Regular cardiac myocyte (primary cell): ENCODE measurements at places on chromosomes 11 and 22. TPM values are rescaled to one million over a fixed set of nuclear protein-coding genes. Genes with fewer than 3 reads are reported as not detected.

The RIN1 gene
- 12.1 and 33.5 TPM in 2 replicates for total RNA-seq

The PRR14L gene
- total RNA-seq: 14.1 and 17.4 TPM in 2 replicates

The DDX25 gene
- total RNA-seq: not detected in 2 replicates

The OR52H1 gene
- total RNA-seq: 0.19 and 0.56 TPM in 2 replicates

The OR56A4 gene
- not detected in 2 replicates for total RNA-seq

The ADAMTS8 gene
- 0.19 and 0.28 TPM in 2 replicates for total RNA-seq

The ACER3 gene
- total RNA-seq: 6.2 and 18.8 TPM in 2 replicates

The LIF gene
- total RNA-seq: 79.2 and 97.8 TPM in 2 replicates

The NAALAD2 gene
- total RNA-seq: 0.58 and 0.85 TPM in 2 replicates

The SLC17A6 gene
- under 0.01 TPM in 1 of 2 replicates, not detected in the other for total RNA-seq

The OOSP3 gene
- total RNA-seq: not detected in 2 replicates

The HIPK3 gene
- total RNA-seq: 88.0 and 204 TPM in 2 replicates

The KCNJ11 gene
- under 0.01 TPM in 1 of 2 replicates, not detected in the other for total RNA-seq

The CWF19L2 gene
- total RNA-seq: 10.9 and 14.4 TPM in 2 replicates

The CARD10 gene
- 2.8 and 3.6 TPM in 2 replicates for total RNA-seq

The OR51B5 gene
- 0.28 TPM in 1 of 2 replicates, not detected in the other for total RNA-seq

The PGA5 gene
- not detected in 2 replicates for total RNA-seq

The DGCR6 gene
- total RNA-seq: 0.19 and 2.3 TPM in 2 replicates

The OR2AG2 gene
- total RNA-seq: under 0.01 and 0.28 TPM in 2 replicates

The ANKK1 gene
- 0.28 TPM in 1 of 2 replicates, not detected in the other for total RNA-seq

The CDKN1C gene
- 0.19 and 5.6 TPM in 2 replicates for total RNA-seq

The ACR gene
- not detected in 2 replicates for total RNA-seq

The OR4D11 gene
- not detected in 2 replicates for total RNA-seq

The GTF2H1 gene
- 62.7 and 95.8 TPM in 2 replicates for total RNA-seq

The LGR4 gene
- 27.6 and 44.0 TPM in 2 replicates for total RNA-seq

The APOA4 gene
- total RNA-seq: not detected in 2 replicates

The NUDT22 gene
- 61.7 and 73.2 TPM in 2 replicates for total RNA-seq

The CARNS1 gene
- total RNA-seq: 0.19 and 0.28 TPM in 2 replicates
